AG04449 (cell line): ENCODE measurements at places on chromosomes 3 and 15.
A peak's percentile ranks its signal among the peaks of the same experiment; 100 is the strongest.

DNA sequence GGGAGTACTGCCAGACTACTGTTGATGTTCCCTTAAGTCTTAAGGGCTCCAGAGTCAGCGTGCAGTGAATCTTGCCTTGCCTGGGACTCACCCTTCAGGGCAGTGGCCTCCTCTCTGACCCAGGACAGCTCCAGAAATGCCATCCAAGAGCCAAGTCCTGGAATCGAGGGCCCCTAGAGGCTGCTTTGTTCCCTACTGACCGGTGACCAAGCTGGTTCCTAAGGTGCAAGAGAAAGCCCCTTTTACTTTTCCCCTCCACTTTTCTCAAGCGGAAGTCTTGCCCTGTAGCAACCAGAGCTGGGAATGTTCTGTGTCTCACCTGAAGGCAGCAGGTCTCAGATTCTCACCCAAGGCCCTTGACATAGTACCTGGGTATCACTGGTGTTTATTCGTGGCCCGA is 238.0 kb downstream of the DOCK3 start:
- DNase-seq: no peak

DNA sequence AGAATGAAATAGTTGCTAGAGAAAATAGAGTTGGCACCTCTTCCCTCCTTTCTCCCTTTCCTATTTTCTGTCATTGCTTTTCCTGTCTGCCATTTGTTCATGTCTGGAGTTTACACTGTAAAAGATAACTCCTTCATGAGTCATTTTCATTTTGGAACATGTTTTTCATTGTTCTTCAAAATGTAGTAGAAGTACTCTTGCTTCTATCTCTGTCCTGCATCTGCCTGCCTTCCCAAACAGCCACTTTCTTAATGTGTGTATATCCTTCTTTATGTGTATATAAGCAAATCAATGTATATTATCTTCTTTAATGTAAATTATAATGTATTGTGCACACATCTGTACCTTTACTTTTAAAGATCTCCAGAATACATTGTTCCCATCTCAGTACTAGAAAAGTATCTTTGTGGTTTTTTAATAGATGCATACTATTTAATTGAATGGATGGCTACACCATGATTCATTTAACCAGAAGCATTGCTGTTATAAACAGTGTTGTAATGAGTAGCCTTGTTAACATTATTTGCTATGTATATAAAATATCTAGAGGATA is 41.1 kb downstream of the TSC22D2 start:
- no peak for DNase-seq

- peak; percentile 46 for DNase-seq
These were observed 34.1 kb upstream of the HACD2 start for GRCh38 chr3:123618768-123619484.

- DNase-seq: no peak
These were observed 5.0 kb downstream of the JMJD7 start for GRCh38 chr15:41832875-41833274.

DNA sequence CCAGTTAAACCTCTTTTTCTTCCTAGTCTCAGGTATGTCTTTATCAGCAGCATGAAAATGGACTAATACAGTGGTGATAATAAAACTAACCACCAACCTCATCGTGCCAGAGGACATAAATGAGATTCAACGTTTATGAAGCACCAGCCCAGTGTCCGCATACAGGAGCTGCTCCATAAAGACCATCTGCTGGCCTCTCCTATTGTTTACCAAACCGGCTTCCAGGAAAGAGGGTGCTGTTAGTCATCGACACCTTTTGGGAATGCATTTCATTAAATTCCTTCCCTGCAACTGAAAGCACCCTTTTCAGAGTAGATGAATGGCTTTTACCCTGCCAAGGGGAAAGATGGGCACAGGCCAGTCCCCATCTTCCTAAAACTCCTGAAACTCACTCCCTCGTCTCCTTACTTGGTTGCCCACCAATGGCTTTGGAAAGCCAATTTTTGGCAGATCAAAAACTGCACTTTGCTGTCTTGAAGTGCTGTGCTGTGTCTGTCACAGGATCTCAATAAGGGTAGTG is 122.1 kb downstream of the AQP9 start:
- no peak for DNase-seq

- DNase-seq: no peak
These were observed 39.9 kb upstream of the LRTM1 start for GRCh38 chr3:54967731-54968161.

GRCh38 chr3:157091083-157091833 is 68.7 kb downstream of the CCNL1 start:
- no peak for DNase-seq

DNA sequence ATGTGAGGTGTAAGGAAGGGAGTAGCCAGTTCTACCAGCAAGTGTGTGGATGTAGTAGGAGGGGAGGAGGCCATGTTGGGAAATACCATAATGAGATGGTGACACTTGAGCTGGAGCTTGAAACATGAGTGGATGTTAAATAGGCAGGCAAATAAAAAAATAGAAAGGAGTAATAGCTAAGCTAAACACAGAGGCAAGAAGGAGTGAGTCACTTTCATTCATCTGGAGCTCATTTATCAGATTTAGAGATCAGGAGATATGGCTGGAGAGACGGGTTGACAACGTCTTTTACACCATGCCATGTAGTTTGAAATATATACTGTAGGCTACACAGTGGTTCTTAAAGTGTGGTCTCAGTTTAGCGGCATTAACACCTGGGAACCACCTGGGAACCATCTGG is 390.5 kb downstream of the DIPK2A start:
- no peak for DNase-seq

DNA sequence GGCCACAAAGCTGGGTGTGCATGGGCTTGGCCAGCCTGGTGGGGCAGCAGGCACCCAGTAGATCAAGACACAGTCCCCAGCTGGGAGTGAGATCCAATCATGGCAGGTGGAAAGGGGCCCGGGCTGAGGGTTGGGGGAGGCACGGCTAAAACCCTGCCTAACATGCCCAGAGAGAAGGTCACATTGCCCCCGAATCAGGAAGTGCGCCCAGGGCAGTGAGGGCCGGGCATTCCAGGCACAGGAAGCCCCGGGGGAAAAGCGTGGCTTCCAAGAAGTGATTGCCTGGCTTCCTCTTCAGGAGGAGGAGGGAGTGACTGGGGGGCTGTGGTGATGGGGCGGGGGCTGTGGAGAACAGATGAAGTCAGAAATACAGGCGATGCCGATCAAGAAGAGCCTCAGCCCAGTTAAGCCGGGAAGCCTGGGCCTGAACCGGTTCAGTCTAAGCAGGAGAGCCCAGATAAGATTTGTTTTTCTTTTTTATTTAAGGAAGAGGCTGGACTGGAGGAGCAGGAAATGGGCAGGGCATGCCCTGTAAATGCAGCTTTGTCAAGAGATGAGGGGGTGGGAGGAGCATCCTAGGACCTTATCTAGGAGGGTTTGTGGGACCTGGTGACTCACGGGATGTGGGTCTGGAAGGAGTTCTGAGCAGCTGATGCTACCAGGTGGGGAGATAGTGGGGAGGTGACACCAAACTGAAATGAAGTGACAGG is 83.9 kb downstream of the CHSY1 start:
- no peak for DNase-seq

DNA sequence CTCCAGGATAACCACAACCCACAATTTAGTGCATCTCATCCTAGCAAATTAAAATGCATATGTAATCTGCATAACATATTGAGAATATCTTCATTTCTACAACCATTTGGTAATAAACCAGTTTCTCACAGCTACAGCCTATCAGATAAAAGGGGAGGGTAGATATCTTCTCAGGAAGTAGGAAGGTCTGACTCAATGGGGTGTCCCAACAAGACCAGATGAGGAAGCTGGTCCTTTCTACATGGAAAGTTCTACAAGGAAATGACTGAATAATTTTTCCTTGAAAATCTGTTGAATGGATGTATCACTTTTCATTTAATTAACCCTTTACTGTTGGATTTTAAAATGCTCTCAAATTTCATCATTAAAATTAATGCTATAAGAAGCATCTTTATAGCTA is 17.4 kb upstream of the TMPRSS7 start:
- no peak for DNase-seq

GRCh38 chr3:80521081-80521480 is 753.3 kb upstream of the ROBO1 start:
- DNase-seq: no peak

DNA sequence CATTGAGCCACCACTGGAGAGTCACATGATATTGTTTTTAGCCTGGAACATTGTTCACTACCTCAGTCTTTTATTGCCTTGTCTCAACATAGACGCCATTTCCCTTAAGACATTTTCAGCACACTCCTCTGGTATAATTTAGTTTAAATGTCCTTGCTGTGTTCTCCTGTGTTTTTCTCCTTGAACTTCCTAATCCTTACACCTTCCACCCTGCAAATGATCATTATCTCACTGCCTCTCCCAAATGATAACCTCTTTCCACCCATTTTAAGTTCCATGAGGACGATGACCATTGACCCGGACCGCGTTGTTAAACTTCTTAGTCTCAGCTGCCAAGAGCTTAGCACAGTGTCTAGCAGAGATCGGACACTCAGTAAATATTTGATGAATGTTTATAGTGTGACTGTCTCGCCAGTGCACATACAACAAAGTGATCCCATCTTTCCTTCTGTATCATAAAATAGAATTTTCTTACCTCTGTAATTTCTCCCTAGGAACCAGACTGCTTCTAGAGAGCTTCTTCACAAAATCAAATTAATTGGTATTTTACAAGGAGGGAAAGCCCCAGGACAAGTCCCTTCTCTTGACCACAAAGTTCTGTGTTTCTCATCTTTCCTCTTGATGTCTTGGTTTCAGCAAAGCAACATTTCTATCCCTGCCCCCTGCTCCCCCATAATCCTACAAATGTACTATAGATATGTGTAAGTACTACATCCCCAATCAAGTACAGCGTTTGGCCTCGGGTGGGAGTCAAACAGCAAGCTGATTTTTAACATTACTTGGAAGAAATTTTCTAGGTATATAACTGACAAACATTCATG is 429.6 kb downstream of the LPP start:
- DNase-seq: no peak

DNA sequence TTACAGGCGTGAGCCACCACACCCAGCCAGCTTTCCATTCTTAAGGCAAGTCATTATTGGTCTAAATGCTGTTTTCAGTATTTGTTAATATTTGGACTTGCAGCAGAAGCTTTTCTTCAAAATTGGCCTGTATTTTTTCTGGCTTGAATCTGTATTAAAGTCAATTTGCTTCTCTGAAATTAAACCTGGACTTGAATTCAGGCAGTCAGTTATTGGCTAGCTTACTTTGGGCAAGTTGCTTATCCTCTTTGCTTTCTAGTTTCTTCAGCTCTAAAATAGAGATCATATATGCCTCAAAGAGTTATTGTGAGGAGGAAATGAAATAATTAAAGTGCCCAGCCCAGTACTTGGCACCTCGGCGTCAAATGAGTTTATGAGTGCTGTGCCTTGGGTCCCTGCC is 17.3 kb downstream of the STARD9 start:
- DNase-seq: no peak

DNA sequence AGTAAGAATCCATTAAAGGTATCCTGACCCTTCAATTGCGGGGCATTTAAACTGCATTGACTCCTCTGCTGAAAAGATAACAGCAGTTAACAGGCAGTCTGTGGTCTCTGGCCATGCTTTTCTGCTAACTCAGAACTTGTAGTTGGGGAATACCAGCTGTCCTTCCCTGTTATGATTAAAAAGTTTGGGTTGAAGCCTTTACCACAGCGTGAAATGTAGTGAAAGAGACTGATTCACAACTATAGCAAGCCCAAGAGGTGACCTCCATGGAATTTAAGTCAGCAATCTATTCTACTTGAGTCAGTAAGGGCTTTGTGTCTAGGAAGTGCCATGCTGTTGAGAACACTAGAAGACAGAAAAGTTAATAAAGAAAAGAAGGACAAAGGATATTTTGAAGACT is 1037.3 kb downstream of the SI start:
- no peak for DNase-seq

DNA sequence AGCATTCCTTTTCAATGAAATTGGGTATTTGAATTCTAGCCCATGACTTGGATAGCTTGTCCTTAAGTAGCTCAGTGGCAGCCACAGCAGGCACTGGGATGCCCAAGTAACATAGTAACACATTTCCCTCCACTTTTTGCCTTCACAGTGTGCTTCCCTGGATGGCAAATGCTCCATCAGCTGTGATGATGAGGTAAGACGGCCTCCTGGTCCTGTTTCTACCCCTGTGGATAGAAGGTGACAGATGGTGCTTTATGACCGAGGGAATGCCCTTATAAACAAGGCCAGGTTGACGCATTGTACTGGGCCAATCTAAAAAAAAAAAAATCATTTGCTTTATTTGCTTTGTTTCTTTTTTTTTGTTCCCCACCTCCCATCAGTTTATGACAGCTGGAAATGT is 41.8 kb upstream of the LRTM1 start:
- no peak for DNase-seq

- DNase-seq: no peak
These were observed 215.6 kb upstream of the AZI2 start for GRCh38 chr3:28564211-28564610.

DNA sequence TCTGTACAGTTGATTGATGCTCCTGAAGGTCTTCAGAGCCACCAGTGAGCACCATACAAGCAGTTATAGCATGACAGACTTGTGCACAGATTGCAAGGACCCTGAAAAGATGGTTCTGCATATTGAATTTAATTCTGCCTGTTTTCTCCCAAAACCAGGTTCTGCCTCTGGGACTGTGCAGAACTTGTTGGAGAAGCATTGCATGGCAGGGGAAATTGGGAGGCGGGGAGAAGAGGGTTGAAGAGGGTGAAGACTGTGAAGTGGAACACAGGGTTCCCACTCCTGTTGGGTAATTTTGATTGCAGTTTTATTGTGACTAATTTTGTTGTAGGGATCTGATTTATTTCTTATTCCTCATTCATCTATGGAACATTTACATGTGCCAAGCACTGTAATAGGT is 10.3 kb downstream of the ZNF80 start:
- DNase-seq: no peak

DNA sequence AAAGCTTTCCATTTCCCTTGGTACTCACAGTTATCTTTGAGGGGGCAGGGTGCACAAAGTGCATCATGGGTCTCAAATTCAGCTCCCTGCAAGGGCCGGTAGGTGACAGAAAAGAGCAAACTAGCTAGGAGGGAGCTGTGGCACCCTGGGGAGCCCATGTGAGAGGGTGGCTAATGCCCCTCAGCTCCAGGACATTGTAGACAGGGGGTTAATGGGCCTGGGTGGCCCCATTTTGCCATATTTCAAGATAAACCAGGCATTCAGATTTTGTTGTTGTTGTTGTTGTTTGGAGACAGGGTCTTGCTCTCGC is 3.7 kb upstream of the SLC6A6 start:
- no peak for DNase-seq

- peak; percentile 40 for DNase-seq
These were observed 20.2 kb upstream of the BTLA start for GRCh38 chr3:112519424-112520001.

DNA sequence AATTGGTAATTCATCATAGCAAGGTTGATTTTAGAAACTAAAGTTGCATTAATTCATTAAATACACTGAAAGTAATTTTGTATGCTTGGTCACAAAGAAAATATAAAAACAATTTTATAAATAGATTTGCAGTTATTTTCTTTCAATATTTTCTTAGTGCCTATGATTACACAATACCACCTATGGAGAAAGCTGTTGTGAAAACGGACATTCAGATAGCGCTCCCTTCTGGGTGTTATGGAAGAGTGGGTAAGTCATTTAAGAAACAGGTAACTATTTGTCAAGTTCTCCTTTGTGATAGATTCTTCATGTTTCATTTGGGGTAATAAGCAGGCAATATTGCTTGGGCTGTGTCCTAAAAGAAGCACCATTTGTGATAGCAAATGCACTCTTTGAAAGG is 3.0 kb downstream of the DUT start:
- DNase-seq: no peak

GRCh38 chr3:187370051-187370450 is 1.9 kb downstream of the RTP4 start:
- DNase-seq: no peak

GRCh38 chr3:19171794-19172193 is 23.5 kb downstream of the KCNH8 start:
- DNase-seq: no peak

GRCh38 chr3:118536764-118537163 is 497.9 kb downstream of the IGSF11 start:
- no peak for DNase-seq
